ENCODE measurements at places on chromosomes 7 and 10.

- DNase-seq: no peak
Observed at GRCh38 chr10:132537684-132538001, at the start of gene INPP5A. TSS of gene INPP5A (plus strand) at chr10:132537787. CDS start at chr10:132538097, 310 bp downstream.

DNA sequence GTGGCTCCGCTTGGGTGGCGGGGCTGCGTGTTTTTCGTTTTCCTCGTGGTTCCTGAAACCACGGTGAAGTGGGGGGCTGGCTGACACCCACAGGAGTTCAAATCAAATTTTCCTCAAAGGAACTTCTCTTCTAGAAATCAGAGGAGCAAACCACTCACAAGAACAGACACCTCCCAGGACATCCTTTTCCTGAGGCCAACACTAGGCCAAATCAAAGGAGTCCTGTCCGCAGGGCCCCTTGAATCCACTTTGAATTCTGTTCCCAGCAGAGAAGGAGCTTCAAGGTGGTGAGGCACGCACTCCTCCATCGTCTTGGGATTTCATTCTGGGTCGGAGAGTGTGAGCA lies 29.9 kb upstream of the ZNF273 start:
- DNase-seq: no peak

GRCh38 chr10:11017000-11017569 lies 587 bp upstream of the CELF2 start:
- no peak for DNase-seq

- DNase-seq: no peak
Observed at GRCh38 chr10:47023237-47024045, 112.2 kb downstream of the PTPN20 start.

DNA sequence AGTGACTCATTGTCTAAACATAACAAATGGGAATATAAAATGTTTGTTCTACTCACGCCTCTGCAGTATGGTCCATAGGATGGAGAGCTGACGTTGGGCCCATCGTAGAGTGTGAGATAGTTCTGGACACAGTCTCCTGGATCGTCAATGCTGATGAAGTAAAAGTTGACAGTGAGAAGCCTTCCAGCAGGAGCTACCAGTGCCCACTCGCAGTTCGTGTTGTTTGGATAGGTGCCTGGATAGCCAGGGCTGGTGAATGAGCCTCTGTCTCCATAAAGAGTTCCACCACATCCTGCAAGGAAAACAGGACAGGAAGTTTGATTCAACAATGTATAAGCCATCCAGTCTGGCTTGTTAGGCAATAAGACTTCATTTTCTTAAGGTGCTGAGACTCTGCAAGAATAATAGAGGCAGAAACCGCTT lies 79.6 kb downstream of the OR13A1 start:
- no peak for DNase-seq

- no peak for DNase-seq
Observed at GRCh38 chr7:64602086-64602485, 39.2 kb upstream of the ZNF680 start.

DNA sequence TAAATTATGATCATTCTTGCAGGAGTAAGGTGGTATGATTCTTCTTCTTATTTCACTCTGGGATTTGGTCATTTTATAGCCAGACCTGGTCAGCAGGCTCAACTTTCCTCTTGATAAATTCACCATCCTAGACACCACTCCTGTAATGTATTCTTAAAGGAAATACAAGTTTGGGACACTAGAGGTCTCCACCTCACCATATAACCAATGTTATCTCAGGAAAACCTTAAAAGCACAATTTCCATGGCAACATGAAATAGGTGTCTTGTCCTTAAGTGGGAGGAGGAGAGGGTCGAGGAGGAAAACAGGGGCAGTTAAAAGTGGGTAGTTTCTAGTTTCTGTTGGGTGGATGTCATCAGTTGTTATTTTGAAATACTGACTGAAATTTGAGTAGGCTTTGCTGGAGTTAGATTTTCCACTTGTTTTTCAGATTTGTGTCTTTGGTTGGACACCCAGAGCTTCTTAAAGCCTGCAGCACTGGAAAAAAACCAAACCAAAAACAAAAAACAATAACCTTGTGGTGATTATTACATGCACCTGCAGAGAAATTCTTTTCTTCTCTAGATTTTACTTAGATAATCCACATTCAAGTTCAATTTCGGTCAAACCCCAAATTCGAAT lies 163.1 kb downstream of the PRKCQ start:
- DNase-seq: peak; percentile 66

GRCh38 chr7:85261336-85261735 lies 74.5 kb upstream of the SEMA3D start:
- DNase-seq: no peak

GRCh38 chr10:79483299-79483698 lies 29.0 kb upstream of the EIF5AL1 start:
- peak; percentile 78 for DNase-seq

GRCh38 chr10:117320050-117320665 lies 55.1 kb downstream of the PDZD8 start:
- DNase-seq: peak; percentile 40

GRCh38 chr7:139741789-139742344 lies 35.9 kb downstream of the HIPK2 start:
- DNase-seq: no peak

DNA sequence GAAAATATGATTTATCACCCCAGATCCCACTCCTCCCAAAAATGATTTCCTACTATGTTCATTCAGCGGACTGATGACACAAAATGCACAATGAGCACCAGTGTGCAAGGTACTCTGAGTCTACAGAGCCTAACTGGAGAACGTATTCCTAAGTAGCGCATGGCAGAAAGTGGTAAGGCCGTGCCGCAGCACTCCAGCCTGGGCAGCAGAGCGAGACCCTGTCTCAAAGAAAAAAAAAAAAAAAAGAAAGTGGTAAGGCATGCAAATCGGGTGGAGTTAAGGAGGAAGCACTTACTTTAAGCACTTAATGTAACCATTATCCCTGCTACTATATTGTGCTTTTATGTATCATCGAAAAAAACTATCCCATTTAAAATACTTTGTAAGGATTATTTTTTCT lies 25.5 kb downstream of the CYP51A1 start:
- no peak for DNase-seq

GRCh38 chr10:89022734-89023133 lies 32.1 kb downstream of the FAS start:
- DNase-seq: no peak

DNA sequence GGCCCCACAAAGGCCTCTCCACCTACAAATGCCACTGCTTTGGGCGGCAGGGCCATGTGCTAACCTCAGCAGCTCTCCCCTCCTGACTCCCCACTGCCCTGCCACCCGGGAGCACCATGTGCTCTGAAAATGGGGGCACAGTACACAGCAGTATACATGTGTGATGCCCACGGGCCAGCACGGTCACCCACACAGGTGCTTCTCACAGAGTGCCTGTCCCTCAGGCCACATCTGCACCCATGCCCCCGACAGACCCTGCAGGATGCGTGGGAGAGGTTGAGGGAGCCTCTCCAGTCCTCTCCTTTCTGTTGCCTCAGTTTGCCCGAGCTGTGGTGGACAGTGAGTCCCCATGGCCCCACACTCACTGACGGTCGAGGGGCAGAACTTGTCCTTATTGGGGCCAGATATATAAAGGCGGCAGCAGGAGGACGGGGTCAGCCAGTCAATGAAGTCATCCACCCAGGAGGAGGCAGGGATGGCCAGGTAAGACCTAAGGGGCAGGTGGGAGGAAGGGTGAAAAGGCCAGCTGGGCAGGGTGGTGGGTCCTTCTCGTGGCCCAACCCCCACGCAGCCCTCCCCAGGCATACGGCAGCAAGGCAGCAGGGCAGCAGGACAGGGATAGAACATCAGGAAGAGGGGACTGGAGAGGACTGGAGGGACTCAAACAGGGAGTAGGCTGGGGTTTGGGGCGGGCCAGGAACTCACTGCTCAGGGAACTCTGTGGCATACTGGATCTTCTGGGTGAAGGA lies 19.6 kb downstream of the NPC1L1 start:
- no peak for DNase-seq

- no peak for DNase-seq
Observed at GRCh38 chr7:5500777-5501350, 77.2 kb upstream of the TNRC18 start.

- peak; percentile 65 for DNase-seq
Observed at GRCh38 chr7:73811760-73812168, 19.0 kb upstream of the CLDN4 start.

DNA sequence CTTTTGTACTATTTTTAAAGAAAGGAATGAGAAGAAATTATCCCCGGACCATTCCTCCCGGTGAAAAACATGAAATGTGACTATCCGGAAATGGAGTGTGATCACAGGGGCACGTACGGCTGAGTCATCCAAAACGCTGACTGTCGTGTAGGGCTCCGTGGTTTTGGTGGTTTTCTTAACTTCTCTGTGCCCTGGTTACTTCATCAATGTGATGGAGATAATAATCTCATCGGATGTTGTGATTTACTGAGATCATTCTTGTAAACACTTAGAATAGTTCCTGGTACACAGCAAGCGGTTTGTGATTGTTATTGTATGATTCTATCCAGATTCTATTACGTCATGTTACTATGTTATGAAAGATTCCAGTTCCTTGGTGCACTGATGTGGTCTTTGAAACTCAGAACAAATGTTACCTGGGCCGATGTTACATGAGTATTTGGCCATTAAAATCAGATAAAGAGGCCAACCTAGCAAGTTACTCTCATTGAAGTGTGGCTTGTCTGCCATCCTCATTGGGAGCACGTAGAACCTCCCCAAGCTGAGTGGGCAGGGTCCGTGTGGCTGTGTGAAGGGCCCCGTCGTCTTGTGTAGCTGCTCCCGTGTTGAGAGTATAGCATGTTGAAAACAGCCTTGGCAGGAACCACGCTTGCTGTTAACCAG lies 99.5 kb downstream of the CAMK1D start:
- peak; percentile 87 for DNase-seq

DNA sequence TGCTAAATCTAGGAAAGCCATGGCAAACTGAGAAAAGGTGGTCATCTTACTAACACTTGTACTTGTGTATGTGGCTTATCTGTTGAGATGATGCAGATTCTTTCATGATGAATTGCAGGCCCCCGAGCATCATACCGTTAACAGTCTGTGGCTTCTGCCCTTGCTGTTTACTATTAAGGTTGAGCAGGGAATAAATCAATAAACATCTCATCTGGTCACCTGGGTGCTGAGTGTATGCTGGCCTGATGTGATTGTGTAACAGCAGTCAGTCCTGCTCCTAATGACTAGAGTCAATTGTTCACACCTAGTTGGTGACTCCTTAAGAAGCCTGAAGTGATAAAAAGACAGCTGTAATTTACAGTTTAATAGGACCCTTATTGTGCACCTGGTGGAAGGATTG lies 8.3 kb upstream of the GNAT3 start:
- DNase-seq: peak; percentile 28

DNA sequence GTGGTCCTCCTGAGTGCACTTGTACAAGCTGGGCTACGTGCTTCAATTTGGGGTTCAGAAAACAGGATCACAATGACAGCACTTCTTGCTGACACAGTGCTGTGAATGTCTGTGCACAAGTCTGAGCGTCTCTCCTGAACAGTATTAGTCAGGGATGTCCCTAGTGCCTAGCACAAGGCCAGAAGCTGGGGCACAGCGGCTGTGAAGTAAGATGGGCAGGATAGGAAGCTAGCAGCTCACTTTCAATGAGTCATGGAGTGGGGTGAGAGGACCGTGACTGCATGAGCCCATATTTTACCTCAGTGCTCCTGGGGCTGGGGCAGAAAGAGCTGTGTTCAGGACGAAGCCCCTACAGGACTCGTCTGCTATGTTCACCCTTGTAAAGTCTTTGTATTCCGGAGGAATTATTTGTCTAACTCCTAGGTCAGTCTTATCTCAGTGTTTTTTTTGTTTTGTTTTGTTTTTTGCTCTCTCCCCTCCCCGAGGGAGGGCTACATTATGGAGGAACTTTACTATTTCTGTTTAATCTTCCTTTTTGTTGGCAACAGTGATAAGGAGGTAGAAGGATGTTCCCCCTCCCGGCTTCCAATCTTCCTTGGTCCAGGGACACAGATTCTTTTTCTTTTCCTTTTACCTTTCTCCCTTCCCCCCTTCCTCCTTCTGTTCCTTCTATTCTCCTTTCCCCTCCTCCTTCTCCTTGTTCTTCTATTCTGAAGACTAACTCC lies 2.8 kb upstream of the LRMDA start:
- DNase-seq: no peak

DNA sequence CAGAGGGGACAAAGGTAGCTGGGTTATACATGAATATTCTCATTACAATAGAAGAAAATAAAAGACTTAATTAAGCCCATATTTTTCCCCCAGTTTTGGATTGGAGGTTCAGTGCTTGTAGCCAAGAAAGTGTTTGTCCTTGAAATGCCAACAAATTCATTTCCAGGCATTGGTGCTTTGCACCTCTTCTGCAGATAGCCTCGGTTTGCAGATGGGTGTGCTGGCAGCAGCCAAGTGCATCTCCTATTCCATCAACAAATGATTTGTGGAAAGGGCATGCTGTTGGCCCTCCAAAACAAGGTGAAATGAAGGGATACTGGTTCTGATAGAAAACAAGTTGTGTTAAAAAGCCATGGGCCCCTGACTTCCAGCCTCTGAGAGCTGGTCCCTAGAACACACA lies 187.3 kb downstream of the DPY19L1 start:
- DNase-seq: no peak

GRCh38 chr10:129959544-129960480 lies 4.3 kb downstream of the EBF3 start:
- DNase-seq: no peak

GRCh38 chr10:3834947-3835346 lies 49.9 kb upstream of the KLF6 start:
- no peak for DNase-seq

- DNase-seq: peak; percentile 90
Observed at GRCh38 chr10:89373916-89374711, 3.7 kb upstream of the IFIT1B start.

DNA sequence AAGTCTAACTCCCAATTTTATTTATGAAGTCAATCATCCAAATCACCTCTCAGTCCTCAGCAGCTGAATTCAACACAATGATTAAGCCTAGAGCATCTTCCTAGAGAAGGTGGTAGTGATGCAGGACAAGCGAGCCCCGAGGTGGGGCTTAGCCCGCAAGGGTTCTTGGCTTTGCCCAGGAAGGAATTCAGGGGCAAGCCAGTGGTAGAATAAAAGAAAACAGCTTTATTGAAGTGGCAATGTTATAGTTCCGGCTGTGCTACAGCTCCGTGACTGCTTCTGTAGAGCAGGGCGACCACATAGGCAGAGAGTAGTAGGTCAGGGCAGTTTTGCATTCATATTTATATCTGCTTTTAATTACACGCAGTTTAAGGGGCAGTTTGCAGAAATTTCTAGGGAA lies 18.1 kb downstream of the IL2RA start:
- no peak for DNase-seq

DNA sequence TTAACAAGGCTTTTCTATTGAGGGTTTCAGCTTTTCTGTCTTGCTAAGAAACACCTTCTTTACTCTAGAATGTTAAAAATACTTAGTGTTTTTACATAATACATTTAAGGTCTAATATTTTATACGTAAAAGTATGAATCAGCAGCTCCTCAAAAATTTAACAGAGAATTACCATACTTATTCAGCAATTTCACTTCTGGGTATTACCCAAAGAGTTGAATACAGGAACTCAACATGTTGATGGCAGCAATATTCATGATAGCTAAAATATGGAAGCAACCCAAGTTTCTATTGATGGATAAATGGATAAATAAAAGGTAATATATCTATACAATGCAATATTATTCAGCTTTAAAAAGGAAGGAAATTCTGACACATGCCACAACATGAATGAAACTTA lies 9.7 kb upstream of the OR13A1 start:
- no peak for DNase-seq

Measured in fibroblast of villous mesenchyme (primary cell).